EH (cell line): ENCODE measurements at places on chromosomes 6 and 20.
A peak's percentile ranks its signal among the peaks of the same experiment; 100 is the strongest.

DNA sequence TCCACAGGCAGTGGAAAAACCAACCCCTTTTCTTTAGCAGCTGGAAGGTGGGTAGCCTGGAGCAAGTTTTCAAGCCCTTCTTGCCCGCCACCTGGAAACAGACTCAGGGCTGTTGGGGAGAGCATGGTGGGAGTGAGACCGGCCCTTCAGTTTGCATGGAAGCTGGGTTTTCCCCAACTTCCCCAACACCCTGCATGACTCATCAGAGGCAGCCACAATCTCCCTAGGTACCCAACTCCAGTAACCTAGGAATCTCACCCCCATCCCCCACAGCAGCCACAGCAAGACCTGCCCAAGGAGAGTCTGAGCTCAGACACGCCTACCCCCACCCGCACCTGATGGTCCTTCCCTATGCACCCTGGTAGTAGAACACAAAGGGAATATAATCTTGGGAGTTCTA, 86.3 kb upstream of the IRAK1BP1 start:
- no peak for DNase-seq

DNA sequence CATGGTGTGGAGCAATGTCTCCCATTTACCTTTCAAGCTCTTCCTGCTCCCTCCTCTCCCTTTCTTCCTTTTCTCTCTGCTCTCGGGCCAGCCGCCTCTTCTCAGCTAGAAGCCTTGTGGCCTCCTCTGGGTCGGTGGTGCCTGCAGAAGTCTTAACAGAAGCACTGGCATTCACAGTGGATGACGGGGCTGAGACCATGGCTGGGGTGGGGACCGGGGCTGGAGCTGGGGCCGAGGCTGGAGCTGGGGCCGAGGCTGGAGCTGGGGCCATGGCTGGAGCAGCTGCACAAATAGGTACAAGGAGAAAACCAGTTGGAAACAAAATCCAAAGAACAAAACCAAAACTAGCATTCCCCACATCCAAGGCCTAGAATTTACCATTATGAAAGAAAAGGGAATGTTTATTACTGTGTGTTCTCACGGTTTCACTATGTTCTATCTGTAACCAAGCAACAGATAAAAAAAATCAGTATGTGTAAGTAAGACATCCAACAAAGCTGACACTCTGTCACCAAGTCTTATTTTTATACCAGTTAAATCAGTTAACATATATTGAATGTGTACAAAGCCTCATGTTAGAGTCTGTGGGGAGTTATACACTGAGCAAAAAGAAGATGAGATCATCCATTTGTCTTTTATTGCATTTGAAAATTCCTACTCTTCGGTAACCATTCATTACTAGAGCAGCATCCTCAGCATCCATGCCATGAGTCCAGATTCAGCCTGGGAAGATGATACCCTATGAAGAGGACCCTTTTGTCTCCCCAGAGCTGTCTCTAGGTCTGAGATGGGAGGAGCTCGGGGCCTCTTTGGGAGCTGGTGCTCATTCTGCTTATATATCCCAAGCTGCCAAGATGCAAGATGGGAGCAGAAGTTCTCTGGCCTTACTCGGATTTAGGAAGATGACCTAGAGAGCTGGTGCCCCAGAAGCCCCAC, 73.0 kb upstream of the BCLAF1 start:
- DNase-seq, result no peak

DNA sequence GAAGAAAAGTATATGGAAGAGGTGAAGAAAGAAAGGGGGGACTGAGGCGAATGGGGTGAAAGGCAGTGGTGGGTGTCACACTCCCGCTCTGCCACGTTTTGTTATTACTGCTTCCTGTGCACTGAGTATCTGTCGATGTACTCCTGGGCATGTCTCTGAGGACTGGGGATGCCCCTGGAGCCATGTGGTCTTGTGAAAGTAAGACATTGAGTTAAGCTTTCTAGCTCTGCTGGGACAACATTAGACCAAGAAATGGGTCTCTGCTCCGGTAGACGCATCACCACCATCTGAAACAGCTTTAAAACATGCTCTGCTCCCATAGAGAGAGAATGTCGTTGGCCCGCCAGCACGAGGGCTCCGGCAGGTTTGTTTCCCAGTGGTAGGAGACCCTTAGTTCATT, 40.0 kb downstream of the IRF4 start:
- no peak for DNase-seq

DNA sequence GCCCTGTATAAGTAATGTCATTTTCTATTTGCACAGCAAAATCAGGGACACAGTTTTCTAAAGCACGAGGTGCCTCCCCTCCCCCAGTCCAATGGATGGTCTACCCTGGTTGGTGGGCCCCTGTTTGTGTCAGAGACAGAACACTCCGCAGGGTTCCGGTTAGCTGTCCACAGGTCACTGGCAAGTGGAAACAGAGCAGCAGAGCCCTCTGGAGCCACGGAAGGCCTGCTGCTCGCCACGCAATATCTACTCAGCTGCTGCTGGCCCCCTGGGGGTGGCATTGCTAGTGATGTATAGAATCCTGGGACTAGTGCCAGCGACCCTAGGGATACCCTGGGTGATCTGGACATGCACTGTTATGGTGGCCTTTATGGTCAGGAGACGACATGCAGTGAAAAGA, 50.4 kb downstream of the RIN2 start:
- DNase-seq, result no peak

GRCh38 chr20:38404016-38404415, 31.1 kb downstream of the SNHG17 start:
- DNase-seq, result no peak

DNA sequence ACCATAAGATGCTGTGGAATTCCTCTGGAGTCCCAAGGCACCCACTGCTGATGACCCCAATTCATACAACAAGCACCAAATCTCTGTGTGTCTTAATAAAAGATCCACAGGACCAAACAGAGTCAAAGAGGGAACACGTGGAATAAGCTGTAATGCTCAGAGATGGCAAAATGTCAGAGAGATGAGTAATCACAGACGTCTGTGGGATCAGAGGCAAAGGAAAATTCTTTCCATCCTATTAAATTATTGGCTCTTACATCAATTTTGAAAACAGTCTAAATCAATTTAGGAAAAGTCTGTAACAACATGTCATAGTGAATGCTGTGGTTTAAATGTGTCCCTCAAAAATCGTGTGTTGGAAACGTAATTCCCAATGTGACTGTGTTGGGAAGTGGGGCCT, 17.5 kb upstream of the SAMD3 start:
- peak; percentile 82 for DNase-seq

DNA sequence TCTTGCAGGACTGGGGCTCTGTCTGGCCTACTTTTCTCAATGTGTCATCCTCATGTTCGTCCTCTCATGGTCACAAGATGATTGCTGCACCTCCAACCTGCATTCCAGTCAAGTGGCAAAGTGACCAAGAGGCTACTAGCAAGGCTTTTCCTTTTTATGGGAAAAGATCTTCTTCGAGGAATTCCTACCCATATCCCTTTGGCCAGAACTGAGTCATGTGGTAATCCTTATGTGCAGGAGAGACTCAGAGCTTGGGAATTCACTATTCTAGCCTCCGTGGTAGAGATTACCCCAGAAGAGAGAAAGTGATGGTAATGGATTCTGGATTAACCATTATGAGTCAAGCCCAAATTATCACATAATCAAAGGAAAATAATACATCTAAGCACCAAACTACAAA, 162.7 kb downstream of the KCNQ5 start:
- DNase-seq, result peak; percentile 91

DNA sequence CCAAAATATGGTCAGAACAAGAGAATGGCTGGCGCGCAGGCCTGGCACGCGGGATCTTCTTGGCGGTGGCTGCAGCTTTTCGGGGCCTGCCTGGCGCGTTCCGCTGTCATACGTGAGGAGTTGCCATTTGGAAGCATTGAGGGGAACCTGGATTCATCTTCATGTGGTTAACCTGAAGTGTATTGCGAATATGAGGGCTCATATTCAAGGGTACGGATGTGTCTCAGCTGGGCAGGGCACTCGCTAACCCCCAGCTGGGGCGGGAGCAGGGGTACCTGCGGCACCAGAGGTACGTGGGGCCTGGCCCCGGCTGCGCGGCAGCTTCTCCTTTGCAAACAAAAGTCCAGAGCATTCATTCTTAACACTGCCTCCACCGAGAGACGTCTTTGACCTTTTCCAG, 605.6 kb downstream of the QKI start:
- DNase-seq, result no peak

DNA sequence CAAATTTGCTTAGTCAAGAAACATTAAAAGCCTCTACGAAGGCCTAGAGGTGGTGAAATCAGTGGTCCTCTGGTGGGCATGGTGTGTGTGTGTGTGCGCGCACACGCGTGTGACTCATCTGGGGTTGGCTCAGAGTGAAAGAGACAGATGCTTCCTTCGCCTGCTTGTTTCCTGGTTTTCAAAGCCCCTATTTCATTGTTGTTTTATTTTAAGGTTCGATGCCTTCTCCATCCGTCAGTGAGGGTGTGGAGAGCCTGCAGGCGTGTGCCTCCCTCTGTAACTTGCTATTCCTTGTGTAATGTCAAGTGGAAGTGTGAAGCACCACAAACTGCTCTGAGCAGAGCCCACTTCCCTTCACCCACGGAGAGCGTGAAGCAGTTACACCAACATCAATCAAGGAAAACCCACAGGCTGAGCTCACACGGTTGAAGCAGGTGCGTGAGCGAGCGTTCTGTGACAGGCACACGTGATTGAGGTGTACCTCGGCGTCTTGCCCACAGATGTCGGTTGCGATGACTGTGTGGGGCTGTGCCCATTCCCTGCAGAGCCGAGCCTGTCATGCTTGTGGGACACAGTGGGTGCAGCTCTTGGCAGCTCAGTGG, 233.9 kb downstream of the PRL start:
- no peak for DNase-seq

- peak; percentile 17 for DNase-seq
These were observed 119.6 kb upstream of the DOK5 start for GRCh38 chr20:54355631-54356280.

DNA sequence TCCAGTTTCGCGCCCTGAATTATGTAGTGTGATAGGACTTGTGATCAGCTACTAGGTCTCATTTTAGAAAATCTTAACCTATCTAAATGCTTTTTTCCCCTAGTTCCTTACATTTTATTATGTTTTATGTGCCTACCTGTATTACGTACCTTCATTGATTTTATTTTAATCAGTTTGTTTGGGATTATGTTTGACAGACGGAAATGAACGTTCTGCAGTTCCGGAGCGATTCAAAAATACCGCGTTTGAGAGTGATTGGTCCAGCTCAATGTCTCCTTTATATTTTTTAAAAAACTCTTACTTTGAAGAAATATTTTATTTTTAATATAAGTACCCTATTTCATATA, 114.3 kb upstream of the BTN3A2 start:
- no peak for DNase-seq

DNA sequence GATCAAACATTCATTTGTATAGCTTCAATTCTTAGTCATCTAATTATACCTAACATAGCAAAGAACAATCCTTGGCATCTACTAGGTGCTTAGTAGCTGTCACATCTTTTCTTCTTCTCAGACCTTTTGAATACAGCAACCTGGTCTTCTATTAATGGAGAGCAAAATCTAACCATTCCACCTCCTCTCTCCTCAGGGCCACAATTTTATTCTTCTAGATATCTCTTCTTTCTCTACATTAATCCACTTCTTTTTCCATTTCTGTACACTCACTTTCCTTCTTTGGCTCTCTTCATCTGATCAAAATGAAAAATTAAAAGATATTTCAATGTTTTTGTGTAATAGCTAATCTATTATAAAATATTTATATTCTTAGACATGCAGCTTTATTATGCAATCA, 9.0 kb upstream of the HLA-DOA start:
- DNase-seq, result no peak

DNA sequence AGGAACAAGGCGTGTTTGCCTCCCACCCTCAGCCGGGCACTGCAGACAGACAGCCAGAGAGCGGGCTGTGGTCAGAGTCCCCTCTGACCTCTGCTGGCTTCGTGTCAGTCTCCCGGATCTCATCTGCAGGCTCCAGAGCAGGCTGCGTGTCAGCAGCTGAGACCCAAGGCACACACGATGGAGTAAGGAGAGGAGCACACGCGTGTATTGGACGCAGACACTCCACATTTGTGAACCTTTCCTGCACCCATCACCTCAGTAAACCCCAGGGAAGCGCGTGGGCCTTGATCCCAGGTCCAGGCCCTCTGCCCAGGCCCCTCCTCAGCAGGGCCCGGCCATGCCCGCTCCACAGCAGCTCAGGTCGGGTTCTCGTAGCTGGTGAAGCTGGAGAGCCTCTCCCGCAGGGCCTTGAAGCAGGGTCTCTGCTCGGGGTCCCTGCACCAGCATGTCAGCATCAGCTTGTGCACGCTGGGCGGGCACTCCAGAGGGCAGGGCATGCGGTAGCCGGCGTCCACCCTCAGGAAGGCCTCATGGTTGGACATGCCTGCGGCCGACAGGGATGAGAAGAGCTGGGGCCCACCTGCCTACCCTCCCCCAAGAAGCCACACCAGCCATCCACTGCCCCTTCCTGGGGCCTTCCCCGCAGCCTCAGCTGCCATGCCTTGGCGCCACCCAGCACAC, 7.9 kb downstream of the PTK6 start:
- no peak for DNase-seq

GRCh38 chr6:124002377-124003081, 198.9 kb downstream of the NKAIN2 start:
- DNase-seq, result no peak

DNA sequence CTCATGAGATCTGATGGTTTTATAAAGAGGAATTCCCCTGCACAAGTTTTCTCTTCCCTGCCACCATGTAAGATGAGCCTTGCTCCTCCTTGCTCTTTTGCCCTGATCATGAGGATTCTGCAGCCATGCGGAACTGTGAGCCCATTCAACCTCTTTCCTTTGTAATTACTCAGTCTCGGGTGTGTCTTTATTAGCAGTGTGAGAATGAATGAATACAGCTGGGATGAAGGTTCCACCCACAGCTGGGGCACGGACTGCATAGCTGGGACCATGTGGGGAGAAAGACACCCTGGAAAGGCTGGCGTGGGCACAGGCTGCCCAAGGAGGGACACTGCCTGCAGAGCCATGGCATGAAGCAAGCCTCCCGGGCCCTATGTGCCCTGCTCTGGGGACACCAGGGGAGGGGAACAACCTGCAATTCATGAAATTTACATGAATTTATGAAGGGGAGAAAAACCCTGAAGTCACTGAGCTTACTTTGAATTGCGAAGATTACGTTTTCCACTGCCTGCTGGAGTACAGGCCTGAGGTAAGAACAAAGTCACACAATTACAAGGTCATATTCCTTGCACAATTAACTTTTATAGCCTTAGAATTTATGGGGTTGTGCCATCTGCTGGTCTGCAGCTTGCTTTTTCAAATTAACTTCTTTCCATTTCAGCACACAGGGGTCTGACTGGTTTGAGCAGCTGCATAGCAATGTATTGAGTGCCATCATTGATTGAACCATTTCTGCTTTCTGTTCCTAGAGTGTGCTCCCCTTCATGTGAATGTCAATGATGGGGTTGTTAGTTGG, 46.2 kb downstream of the SLC22A1 start:
- no peak for DNase-seq

GRCh38 chr6:107736713-107737396, 87.3 kb downstream of the SCML4 start:
- DNase-seq, result no peak

DNA sequence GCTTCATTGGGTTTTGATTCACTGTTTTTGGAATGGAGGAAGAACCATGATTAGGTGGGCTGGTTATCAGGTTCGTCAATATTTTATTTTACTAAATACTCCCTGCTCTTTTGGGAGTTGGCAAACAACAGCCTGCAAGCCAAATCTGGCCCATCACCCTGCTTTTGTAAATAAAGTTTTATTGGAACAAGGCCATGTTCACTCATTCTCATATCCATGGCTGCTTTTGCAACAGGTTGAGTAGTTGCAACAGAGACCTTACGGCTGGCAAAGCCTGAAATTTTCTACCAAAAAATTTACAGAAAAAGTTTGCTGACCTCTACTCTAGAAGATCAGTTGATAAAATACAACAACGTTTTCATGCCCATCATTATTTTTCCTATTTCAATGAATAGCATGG, 45.1 kb downstream of the SYTL3 start:
- no peak for DNase-seq

GRCh38 chr6:110013386-110013785, 35.3 kb downstream of the GPR6 start:
- DNase-seq, result no peak
